ENCODE measurements at places on chromosomes 3 and 15.

- peak; percentile 43 for DNase-seq
Measured at GRCh38 chr3:187628169-187628568, 42.0 kb downstream of the SST start.

GRCh38 chr15:65184305-65184867 is 756 bp downstream of the CLPX start:
- DNase-seq, result no peak

GRCh38 chr3:179028408-179028807 is 43.2 kb downstream of the ZMAT3 start:
- DNase-seq, result no peak

- DNase-seq, result no peak
Measured at GRCh38 chr3:178277605-178278004, 258.6 kb upstream of the KCNMB2 start.

DNA sequence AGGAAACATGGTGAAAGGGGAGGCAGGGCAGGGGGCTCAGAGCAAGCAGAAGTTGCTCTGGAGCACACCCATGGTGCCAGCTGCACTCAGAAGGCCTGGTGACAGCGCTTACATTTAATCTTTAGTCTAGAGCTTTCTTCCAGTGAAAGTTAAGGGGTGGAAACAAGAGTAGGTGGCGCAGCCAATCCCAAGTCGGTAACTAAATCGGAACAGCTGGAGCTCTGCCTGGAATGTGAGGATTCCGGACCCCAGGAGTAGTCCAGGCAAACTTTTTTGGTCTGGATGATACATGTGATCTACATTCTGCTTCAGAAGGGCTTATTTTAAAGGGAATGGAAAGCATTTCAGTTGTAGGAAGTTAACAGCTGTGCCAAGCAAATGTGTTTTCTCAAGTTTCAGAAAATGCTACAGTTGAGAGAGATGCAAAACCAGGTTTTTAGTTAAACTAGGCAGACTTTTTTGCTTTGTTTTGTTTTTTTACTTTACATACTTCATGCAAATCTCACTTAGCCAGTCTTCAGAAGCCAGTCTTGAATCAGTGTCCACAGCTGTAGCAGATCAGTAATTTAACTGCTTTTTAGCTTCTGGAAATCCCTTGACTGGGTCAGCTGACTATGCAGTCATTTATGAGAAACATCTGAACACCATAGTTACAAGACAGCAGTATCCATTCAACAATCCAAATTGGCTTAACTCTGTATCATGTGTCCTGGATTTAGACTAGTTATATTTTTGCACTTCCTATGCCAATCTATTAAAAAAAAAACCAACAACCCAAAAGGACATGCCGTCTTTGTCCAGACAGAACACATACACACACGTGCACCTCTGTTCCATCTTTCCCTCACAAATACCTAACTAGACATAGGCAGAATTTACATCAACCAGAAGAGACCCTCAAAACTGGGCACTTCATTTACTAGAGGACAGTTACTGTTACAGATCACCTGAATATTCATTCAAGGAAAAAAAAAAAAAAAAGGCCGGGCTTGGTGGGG is 33.2 kb downstream of the ZNF106 start:
- DNase-seq, result no peak

- no peak for DNase-seq
Measured at GRCh38 chr3:17793542-17794195, 51.2 kb upstream of the TBC1D5 start.

DNA sequence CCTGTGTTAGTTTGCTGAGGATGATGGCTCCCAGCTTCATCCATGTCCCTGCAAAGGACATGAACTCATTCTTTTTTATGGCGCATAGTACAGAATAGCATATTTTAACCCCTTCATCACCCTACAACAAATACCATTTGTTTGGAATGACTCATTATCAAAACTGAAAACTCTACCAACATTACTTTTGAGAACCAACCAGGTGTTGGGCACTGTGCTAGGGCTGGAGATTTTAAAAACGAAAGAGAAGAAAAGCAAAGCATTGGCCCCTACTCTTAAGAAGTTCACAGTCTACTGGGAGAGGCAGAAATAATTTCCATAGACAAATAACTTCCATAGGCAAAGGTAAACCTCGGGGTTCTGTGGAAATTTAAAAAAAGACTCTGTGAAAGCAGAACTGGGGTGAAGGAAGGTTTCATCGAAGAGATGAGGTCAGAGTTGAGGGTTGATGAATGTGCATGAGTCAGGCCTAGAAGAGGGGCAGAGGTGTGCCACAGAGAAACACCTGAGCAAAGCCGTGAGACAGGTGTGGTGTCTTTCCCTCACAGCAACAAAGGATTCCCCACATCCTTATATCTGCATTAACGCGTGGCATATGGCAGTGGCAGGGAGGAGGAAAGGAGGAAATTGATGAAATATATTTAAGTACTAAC is 51.0 kb downstream of the MCF2L2 start:
- peak; percentile 87 for DNase-seq

- no peak for DNase-seq
Measured at GRCh38 chr3:112365636-112366035, 32.7 kb downstream of the CD200 start.

DNA sequence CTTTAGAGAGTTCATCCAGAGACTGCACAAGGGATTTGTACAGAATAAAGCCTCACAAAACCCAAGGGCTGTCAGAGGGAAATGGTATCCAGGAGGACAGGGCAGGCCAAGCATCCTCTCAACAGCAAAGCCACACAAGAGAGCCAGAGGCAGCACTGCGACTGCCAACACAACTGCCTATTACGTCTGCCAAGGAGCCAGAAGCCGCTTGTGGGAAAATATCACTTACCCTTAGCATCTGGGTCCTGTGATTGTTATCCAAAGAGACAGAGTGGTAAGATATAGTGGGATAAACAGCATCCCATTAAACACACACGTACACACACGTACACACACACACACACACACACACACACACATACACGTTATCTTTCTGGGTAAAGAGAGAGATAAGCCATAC is 618.3 kb upstream of the AGTR1 start:
- DNase-seq, result no peak

- no peak for DNase-seq
Measured at GRCh38 chr3:112338727-112339056, 5.7 kb downstream of the CD200 start.

GRCh38 chr3:187739094-187739560 is 6.1 kb downstream of the BCL6 start:
- no peak for DNase-seq

DNA sequence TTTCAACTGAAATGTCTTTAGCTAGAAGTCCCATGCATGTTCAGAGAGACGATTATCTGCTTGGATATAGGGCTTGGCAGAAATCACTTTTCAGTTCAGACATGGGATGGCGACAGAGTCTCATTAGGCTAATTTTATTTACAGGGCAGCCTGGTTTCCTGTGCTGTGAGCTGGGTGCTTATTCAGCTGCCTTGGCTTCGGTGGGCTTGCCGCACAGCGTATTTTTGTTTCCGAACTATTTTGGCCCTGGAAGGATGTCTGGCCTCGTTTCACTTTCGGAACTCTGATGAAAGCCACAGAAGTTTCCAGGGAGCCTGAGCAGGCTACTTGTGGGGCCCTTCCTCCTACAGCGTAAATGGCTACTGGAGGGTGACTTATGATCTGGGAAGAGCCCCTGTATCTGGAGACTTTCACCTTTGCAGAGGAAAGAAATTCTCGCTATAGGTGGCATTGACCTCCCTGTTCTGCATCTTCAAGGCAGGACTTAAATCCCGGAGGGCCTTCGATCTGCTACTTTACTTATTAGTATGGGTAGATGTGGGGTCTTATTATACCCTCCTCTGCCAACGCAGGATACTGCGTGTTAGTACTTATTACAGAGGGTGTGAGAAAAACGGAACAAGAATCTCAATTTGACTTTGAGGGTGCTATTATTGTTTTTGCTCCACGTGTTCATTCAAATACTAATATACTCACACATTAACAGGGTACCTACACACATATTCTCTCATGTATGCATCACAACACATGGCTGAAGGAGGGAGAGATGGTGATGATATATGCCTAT is 364.0 kb upstream of the RBMS3 start:
- DNase-seq, result no peak

GRCh38 chr3:11643201-11643603 is 513 bp downstream of the VGLL4 start:
- no peak for DNase-seq

- no peak for DNase-seq
Measured at GRCh38 chr15:61421938-61422337, 192.8 kb upstream of the RORA start.

DNA sequence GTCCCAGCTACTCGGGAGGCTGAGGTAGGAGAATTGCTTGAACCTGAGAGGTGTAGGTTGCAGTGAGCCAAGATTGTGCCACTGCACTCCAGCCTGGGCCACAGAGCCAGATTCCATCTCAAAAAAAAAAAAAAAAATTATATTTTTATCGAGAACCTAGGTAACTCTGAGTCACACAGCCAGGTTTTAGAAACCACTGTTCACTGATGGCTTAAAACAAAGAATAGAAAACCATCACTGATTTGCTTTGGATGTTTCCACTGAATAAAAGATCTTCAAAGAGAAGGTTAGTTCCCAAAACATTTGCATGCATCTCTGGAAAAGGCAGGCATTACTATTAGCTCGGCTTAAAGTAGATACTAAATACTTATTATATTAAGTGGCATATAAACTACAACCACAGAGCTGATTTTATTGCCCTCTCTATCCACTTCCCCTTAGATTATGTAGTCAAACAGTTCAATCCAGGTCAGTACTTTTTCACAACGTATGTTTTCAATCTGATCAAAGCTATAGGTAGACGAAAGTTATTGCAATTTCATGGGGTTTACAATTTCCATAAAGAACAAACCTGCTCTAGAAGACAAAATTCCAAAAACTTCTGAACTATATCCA is 1.4 kb downstream of the B4GALT4 start:
- no peak for DNase-seq

- DNase-seq, result no peak
Measured at GRCh38 chr15:74791667-74792066, 9.8 kb downstream of the CSK start.

- no peak for DNase-seq
Measured at GRCh38 chr3:141680620-141681389, 57.3 kb upstream of the RNF7 start.

DNA sequence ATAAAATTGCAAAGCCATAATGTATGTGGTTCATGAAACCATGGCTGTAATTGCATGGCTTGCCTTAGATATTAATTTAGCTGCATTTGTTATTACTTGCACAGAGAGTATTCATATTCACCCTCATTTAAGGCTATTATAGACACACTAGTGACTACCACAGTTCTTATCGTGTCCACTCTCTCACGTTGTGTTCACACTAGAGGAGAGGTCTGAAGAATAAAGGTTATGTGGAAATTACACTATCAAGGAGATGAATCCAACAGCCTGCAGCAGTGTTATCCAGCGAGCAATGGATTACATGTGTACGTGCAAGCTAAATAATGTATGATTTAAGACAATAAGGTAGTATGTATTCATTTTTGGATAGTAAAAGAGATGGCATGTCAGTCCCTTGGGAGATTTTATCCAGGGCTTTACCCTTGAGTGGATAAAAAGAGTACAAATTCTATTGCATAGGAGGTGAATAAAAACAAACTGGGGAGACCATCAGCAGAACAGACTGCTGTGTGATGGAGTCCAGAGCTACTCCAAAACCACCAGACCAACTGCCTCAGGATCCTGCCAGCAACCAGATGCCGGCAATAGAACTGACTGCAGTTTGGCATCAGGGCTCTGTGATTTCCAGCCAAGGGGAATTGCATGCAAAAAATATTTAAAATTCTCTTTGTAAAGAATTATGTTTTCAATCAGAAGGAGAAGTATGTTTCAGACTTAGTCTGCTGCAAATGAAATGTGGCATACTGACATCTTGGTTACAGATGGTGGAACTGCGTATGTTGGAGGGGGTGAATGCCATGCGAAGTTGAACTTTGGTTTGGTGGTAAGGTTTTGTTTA is 146.6 kb downstream of the RBMS3 start:
- no peak for DNase-seq

DNA sequence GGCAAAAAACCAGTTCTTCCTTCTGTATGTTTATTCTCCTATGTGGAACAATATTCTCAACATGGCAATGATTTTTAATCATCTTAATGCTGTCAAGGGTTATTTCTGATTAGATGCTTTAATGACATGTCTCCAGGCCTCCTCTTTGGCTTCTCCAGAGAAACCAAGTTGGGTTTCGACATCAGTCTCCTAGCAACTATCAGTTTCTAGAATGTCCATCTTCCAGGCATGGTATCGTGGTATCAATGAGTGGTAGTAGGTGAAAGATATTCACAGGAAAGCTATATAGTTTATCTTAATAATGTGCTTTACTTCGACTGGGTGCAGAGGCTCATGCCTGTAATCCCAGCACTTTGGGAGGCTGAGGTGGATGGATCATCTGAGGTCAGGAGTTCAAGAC is 128.5 kb downstream of the C3orf70 start:
- DNase-seq, result no peak

DNA sequence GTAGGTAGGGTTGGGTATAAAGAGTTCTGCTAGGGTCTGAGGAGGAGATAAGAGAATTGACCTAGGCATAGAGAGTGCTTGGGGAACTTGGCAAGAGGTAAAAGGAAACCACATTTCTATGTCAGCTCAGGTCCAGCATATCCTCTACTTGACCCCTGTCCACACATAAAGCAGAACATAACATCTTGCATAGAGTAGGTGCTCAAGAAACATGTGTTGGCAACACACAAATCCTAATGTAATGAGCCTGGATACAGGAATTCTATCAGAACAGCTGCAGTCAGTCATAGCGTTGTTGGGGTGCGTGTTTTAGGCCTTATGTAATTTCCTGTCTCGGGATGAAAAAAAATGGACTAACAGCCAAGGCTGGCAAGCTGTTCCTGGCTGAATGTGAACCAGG is 35.0 kb upstream of the PLCL2 start:
- DNase-seq, result no peak

Data from NCI-H187 treated with DMSO at 0.1 percent for 48 hours (cell line).